Trophoblast cell (in vitro differentiated cells and primary cell): ENCODE measurements at places on chromosomes 13 and 19.

DNA sequence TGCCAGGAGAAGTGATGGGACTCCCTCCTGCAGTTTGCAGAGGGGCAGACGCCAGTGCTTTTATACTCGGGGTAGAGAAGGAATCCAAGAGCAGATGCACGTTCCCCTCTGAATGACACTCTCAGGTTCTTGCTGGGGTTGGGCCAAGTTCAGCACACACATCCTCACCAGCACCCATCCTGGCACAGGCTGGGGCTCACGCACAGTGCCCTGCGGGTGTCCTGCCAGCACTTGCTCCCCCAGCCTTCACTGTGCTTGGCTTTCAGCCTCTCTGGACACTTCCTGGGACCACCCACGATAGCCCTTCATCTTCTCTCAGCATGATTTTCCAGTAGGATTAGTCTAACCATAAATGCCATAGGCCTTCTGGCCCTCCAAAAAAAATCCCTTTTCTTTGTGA lies 158.6 kb downstream of the ZNF536 start:
- no peaks in the 10 kb centered on the region for H3K27me3 ChIP-seq
- no peak overlapping the region for H3K4me3 ChIP-seq
- H3K36me3 ChIP-seq = no peaks in the 10 kb centered on the region
- no peak overlapping the region for H3K27ac ChIP-seq

DNA sequence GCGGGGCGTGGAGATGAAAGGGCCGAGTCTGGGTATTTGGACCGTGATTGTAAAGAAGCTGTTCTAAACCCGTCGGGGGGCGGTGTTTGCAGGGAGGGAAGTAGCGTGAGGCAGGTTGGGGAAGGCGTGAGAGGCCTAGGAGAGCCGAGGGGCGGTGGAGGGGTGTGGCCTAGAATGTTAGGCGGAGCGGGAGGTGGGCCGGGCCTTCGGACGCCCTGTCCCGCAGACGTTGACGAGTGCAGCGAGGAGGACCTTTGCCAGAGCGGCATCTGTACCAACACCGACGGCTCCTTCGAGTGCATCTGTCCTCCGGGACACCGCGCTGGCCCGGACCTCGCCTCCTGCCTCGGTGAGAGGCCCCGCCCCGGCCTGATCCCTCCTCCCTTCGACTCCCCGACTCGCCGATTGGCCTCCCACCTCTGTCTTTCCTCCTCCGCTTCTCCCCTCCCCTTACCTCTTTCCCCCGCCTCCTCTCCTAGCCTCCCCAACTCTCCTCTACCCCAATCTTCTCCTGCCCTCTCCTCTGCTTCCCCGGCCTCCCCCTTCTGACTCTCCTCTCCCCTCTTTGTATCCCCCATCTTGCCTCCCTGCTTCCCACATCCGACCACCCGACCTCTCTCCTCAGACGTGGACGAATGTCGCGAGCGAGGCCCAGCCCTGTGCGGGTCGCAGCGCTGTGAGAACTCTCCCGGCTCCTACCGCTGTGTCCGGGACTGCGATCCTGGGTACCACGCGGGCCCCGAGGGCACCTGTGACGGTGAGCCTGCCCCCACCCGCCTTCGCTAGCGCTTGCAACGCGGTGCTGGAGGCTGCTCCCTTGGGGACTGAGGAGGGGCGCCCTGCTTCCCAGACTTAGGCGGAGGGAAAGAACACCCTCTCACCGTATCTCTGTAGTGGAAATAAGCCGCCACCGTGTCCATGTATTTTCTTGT lies 12.8 kb downstream of the LTBP4 start:
- H3K27me3 ChIP-seq = peaks cover 6% of the 10 kb centered on the region
- peak; percentile 18 for DNase-seq
- H3K4me3 ChIP-seq = peak overlapping the region; percentile 81
- H3K36me3 ChIP-seq = peaks cover 7% of the 10 kb centered on the region
- peak overlapping the region; percentile 62 for H3K27ac ChIP-seq

DNA sequence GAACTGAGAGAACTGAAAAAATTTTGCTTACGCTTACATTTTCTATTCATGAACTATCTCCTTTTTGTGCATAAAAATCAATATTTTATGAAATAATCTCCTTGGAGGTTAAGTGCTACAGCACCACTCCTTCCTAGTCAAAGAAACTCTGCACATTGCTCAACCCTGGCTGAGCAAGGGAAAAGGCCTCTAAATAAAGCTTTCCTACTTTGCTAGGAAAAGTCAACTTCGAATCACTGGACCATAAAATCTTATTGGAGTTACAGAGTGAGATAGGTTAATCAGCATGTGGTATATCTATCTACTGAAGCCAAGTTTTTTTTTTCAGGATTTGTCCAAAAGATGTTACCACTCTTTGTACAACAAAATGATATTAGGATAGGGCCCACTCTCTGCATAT lies 57.5 kb upstream of the HMGB1 start:
- DNase-seq = no peak
- no peak overlapping the region for H3K27ac ChIP-seq
- H3K36me3 ChIP-seq = no peaks in the 10 kb centered on the region
- H3K4me3 ChIP-seq = no peak overlapping the region
- no peaks in the 10 kb centered on the region for H3K27me3 ChIP-seq
- peaks cover 9% of the 10 kb centered on the region for H3K4me1 ChIP-seq

DNA sequence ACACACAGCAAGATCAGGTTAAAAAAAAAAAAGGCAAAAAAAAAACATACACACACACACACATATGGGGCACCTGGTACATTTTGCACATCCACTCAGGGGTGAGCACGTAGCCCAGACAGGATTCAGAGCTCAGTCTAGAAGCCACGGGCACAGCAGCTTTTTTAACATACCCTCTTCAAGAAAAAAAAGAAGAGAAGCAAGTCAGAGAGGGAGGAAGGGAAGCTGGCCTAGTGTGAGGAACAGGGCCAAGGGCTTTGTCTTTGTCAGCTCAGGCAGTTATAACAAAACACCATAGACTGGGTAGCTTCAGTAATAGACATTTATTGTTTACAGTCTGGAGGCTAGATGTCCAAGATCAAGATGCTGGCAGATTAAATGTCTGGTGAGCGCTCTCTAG lies 2.3 kb upstream of the TPM4 start:
- H3K27me3 ChIP-seq = no peaks in the 10 kb centered on the region
- no peak for DNase-seq
- no peak overlapping the region for H3K27ac ChIP-seq
- no peak overlapping the region for H3K4me3 ChIP-seq

GRCh38 chr19:10518444-10519361 lies 1.5 kb upstream of the S1PR5 start:
- peaks cover 10% of the 10 kb centered on the region for H3K4me1 ChIP-seq
- peaks cover 8% of the 10 kb centered on the region for H3K27me3 ChIP-seq
- no peak overlapping the region for H3K27ac ChIP-seq
- no peak for DNase-seq
- H3K4me3 ChIP-seq = no peak overlapping the region

DNA sequence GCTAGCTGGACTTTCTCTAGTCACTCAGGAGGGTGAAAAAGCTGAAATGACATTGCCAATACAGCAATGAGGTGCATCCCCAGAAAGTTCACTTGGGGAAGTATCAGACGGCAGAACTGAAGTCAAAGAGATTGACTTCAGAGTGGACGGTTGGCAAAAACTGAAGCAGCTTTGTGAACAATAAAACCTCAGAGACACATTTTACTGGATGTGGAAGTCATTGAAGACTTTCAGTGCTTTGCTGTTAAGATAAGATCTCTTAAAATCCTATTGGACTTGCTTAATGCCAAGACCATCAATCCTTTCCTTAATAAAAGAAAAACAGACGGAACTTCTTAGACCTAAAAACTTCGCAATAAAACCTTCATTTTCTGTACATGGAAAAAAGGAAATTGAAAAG lies 103.7 kb downstream of the ABCC4 start:
- H3K4me3 ChIP-seq = no peak overlapping the region
- H3K4me1 ChIP-seq = no peaks in the 10 kb centered on the region

- no peaks in the 10 kb centered on the region for H3K36me3 ChIP-seq
- no peaks in the 10 kb centered on the region for H3K27me3 ChIP-seq
- no peak overlapping the region for H3K4me3 ChIP-seq
- DNase-seq = peak; percentile 38
These were observed 24.2 kb upstream of the C1QTNF9B start for GRCh38 chr13:23921451-23921888.

GRCh38 chr19:31314849-31315629 lies 34.2 kb downstream of the TSHZ3 start:
- no peaks in the 10 kb centered on the region for H3K4me1 ChIP-seq
- H3K36me3 ChIP-seq = no peaks in the 10 kb centered on the region
- no peak overlapping the region for H3K27ac ChIP-seq
- no peaks in the 10 kb centered on the region for H3K27me3 ChIP-seq
- DNase-seq = peak; percentile 49

DNA sequence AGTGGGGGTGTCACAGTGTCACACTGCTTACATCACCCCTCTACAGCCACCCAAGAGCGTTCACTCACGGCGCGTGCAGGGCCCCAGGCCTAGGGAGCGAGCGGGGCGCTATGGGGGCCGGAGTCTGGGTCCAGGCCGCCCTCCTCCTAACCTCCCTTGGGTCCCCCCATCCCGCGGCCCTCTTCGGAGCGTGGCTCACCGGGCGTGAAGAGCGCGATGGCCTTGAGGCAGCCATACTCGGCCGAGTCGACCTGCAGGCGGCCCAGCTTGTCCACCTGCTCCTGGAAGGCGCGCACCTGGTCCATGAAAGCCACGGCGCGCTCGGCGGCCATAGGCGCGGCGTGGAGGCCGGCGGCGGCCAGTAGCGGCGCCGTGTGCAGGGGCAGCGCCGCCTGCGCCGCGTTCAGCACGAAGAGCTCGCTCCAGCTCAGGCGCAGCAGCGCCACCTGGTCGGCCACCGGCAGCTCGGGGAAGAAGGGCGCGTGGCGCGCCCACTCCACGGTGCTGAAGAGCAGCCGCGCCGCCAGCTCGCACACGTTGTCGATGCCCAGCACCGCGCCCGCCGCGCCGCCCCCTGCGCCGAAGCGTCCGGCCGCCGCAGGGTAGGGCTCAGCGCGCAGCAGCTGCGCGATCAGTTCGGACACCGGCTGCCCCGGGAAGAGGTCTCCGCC lies 9.4 kb downstream of the OCEL1 start:
- H3K4me3 ChIP-seq = peak overlapping the region; percentile 45
- peaks cover 16% of the 10 kb centered on the region for H3K4me1 ChIP-seq
- H3K27me3 ChIP-seq = no peaks in the 10 kb centered on the region
- DNase-seq = peak; percentile 63

DNA sequence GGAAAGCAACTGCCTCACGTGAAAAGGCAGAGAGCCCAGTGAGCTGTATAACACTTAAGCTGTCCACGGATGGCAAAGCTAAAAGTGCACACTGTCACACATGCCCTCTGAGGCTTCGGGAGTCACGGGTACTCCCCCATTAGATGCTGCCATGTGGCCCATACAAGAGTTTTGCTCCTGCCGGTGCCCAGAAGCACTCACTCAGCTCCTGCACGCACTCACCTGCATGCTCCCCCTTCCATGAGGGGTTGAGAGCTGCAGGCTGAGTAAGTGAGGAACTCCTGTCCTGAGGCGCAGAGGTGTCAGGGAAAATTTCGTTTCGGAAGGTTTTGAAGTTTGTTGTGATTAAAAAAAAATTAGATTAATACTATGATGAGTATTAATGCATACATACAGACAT lies 939.2 kb upstream of the ATXN8OS start:
- no peaks in the 10 kb centered on the region for H3K27me3 ChIP-seq
- H3K36me3 ChIP-seq = no peaks in the 10 kb centered on the region
- H3K4me3 ChIP-seq = no peak overlapping the region

- H3K36me3 ChIP-seq = no peaks in the 10 kb centered on the region
- H3K27me3 ChIP-seq = no peaks in the 10 kb centered on the region
- no peak overlapping the region for H3K4me3 ChIP-seq
- DNase-seq = no peak
- no peaks in the 10 kb centered on the region for H3K4me1 ChIP-seq
- no peak overlapping the region for H3K27ac ChIP-seq
These were observed 54.7 kb downstream of the SLC15A1 start for GRCh38 chr13:98697791-98698190.

DNA sequence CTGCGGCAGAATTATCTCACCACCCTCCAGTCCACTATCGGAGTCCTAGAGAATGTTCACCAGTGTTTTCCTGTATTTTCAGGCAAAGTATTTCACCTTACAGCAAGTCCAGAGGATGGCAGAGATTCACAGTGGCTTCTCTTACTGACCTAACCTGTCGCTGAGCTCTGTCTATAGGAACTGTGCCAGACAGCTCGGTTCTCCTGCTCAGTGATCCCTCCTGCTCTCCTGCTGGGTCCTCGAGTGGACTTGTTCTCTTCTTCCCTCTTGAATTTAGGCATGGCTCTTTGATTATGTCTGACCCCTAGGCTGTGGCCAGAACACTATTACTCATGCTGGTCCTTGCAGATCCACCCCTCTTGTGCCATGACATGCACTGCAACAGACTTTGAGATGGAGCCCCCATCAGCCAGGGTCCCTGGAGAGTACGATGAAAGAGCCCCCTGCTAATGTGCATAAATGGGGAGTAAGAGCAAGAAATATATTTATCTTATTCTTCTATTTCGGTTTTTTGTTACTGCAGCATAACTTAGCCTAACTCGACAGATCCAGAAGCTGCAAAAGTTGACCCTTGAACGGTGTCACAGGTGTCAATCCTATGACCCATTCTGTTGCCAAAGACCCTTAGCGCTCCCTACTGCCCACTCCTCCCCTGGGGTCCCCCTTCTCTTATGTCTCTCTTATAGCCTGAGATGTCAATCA lies 439.4 kb downstream of the ZNF536 start:
- DNase-seq = no peak
- no peaks in the 10 kb centered on the region for H3K36me3 ChIP-seq
- no peak overlapping the region for H3K27ac ChIP-seq
- H3K4me1 ChIP-seq = no peaks in the 10 kb centered on the region
- H3K4me3 ChIP-seq = no peak overlapping the region
- H3K27me3 ChIP-seq = no peaks in the 10 kb centered on the region

- no peak overlapping the region for H3K4me3 ChIP-seq
- no peaks in the 10 kb centered on the region for H3K4me1 ChIP-seq
- peak; percentile 23 for DNase-seq
- H3K36me3 ChIP-seq = peaks cover 4% of the 10 kb centered on the region
These were observed 38.0 kb downstream of the KCTD4 start for GRCh38 chr13:45162821-45163220.

DNA sequence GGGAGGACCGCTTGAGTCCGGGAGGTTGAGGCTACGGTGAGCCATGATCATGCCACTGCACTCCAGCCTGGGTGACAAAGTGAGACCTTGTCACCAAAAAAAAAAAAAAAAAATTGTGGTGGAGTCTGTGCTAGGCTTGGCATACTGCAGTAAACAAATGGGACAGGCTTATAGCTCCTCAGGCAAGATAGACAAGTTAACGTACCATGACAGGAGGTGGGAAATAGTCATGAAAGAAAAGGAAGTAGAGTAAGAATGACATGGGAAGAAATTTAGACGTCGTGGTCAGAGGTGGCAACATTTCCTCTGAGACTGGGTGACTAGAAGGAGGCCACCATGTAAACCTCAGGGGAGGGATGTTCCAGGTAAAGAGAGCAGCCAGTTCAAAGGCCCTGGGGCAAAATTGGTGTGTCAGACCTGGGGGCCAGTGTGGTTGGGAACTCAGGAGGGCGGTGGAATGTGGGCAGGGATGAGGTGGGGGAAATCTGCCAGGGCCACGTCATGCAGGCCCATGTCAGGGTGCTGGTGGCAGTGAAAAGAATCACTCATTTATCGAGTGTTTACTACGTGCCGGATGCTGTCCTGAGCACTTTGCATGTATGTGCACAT lies 5.6 kb downstream of the SNRPA start:
- H3K27ac ChIP-seq = no peak overlapping the region
- DNase-seq = peak; percentile 95
- H3K27me3 ChIP-seq = no peaks in the 10 kb centered on the region

- H3K36me3 ChIP-seq = no peaks in the 10 kb centered on the region
- H3K27me3 ChIP-seq = no peaks in the 10 kb centered on the region
- H3K4me1 ChIP-seq = peaks cover 2% of the 10 kb centered on the region
- H3K27ac ChIP-seq = peak overlapping the region; percentile 81
- DNase-seq = peak; percentile 57
These were observed 808 bp downstream of the DNMT1 start for GRCh38 chr19:10193790-10194499.
